Mucosa of descending colon (tissue), 3 donors: ENCODE measurements at places on chromosomes 12 and 14. TPM values are rescaled to one million over a fixed set of nuclear protein-coding genes. Genes with fewer than 3 reads are reported as not detected.
A peak's percentile ranks its signal among the peaks of the same experiment; 100 is the strongest.

Gene GNPTAB
- 62.9 TPM for total RNA-seq

Gene MIPOL1
- total RNA-seq: 11.7 TPM

Gene PLD4
- total RNA-seq: 0.38 TPM

Gene NRXN3
- 2.1 TPM for total RNA-seq

- DNase-seq: no peak
Measured at GRCh38 chr14:24376448-24377070, 8.6 kb downstream of the NFATC4 start.

GRCh38 chr12:78420991-78421390 is 443.6 kb upstream of the SYT1 start:
- DNase-seq: no peak

- DNase-seq: no peak
Measured at GRCh38 chr14:56709201-56709600, 101.1 kb downstream of the OTX2 start.

DNA sequence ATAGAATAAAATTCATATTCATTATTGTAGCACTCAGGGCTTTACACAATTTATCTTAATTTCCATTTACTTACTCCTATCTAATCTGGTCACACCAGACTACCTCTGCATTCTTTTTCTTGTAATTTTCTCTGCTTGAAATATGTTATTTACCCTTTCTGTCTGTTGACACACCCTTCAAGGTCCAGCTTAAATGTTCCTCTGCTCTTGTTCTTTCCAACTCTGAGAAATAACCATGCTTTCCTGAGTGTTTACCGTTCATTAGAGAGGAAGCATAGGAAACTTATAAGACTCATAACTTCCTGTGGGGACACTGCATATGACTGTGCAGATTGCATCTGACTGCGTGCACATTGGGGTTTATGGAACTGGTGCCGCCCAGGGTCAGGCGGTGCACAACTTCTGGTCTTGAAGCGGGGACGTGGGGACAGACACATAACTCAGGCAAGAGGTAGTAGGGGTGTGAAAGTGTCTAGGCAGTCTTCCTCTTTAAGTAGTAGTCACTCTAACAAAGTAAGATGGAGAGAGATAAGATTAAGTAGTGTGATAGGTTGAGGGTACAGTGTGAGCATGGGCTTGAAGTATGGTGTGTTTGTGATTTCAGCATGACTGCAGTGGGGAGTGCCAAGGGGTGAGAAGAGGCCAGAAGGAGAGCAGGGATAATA is 42.6 kb upstream of the FOXJ2 start:
- peak; percentile 74 for DNase-seq

DNA sequence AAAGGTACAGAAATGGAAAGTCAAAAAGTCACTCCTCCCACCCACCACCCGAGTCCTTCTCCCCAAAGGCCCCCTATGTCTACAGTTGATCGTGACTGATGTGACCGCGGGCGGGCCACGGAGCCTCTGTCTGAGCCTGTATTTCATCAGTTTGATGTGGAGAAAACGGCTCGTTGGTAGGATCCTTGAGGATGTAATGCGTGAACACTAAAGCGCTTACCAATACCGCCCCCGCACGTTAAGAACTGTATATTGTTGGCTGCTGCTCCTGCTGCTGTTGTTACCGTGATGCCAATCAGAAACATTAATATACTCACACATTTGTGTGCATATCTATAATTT is 24.6 kb upstream of the UBC start:
- no peak for DNase-seq

DNA sequence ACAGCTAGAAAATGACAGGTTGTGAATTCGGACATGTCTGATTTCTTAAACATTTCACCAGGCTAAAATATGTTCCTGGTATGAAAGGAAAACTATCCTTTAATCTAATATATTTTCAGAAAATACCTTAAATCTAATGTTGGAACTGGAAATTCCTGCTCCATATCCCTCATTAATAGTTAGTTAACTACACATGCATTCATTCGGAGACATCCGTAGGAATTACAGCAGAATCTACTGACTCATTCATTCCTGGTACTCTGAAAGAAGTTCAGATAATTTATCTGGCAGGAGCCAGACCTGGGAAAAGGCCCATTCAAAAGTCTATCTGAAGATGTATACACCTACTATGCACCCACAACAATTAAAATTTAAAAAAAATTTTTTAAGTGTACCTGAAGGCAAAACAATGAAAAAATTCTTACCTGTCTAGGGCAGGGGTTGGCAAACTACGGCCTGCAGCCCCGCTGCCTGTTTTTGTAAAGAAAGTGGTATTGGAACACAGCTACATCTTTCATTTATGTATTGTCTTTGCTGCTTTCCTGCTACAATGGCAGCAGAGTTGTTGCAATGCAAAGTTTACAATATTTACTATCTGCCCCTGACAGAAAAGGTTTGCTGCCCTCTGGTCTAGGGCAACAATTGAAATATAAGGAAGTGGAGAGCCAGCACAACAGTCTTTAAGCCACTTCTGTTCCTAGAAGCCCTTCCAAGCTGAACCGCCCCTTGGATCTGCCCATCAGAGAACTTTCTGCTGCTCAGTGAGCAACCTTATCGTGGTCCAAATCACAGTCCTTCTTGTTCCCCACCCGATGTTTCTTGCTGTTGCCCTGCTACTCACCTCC is 17.9 kb upstream of the NFYB start:
- no peak for DNase-seq

DNA sequence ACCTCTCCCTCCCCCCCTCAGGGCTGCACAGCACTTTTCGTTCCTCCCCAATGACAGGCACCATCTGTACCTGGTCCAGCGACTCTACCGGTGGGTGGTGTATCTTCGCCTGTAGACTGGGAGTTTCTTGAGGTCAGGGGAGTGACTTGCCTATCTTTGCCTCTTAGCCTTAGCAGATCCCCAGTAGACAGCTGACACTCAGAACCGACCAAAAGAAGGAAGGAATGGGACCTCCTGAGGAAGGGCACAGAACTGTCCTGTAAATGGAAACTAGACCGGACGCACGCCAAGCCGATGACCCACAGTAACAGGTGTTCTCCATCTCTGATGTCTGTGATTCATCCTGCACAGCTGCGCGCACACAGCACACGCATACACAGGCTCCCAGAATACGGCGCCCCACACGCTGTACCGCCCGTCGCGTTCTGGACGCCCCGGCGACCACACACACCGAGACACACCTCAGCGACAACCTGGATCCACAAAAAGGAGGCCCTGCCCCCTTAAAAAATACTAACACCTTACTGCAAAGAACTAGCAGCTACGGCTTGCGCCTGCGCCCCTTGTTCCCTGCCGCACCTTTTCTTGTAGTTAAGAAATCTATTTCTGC is 673 bp upstream of the TTC9 start:
- peak; percentile 51 for DNase-seq
